ENCODE measurements at places on chromosomes 11 and 22. TPM values are rescaled to one million over a fixed set of nuclear protein-coding genes. Genes with fewer than 3 reads are reported as not detected.

Gene RASD2
- under 0.01 TPM for total RNA-seq

Gene OPCML
- total RNA-seq = 0.22 TPM

Gene DDX25
- total RNA-seq = 0.11 TPM

Gene CATSPER1
- total RNA-seq = under 0.01 TPM

Gene DEUP1
- total RNA-seq = under 0.01 TPM

Gene OR6M1
- not detected for total RNA-seq

Gene GRIK4
- total RNA-seq = 0.12 TPM

Gene KRTAP5-1
- total RNA-seq = not detected

Gene RAD9A
- total RNA-seq = 7.6 TPM

Gene SLC22A25
- total RNA-seq = not detected

Gene ASRGL1
- 1.00 TPM for total RNA-seq

Gene TREH
- under 0.01 TPM for total RNA-seq

Gene OR4X1
- not detected for total RNA-seq

Gene OR10D3
- total RNA-seq = not detected

Gene NEFH
- total RNA-seq = 0.44 TPM

Gene BAIAP2L2
- 7.2 TPM for total RNA-seq

Gene P2RX6
- 0.44 TPM for total RNA-seq

Gene OR2AG1
- not detected for total RNA-seq

Gene CARD16
- 5.2 TPM for total RNA-seq

Gene PSMA1
- 207 TPM for total RNA-seq

Gene MS4A3
- total RNA-seq = not detected

Gene RBMXL2
- total RNA-seq = 0.11 TPM

Gene KCNA4
- total RNA-seq = under 0.01 TPM

Gene MRGPRX4
- not detected for total RNA-seq

Gene TMEM191B
- 0.12 TPM for total RNA-seq

Gene OR5T3
- not detected for total RNA-seq

Gene CHRM1
- not detected for total RNA-seq

Gene DKK3
- 253 TPM for total RNA-seq

Gene SPDYC
- total RNA-seq = not detected

Gene ZNF70
- total RNA-seq = 3.0 TPM

Gene OR5A1
- total RNA-seq = not detected

Gene SCGB2A2
- total RNA-seq = not detected

Gene ADORA2A
- 1.00 TPM for total RNA-seq

Gene PHOX2A
- not detected for total RNA-seq

Gene PANX3
- not detected for total RNA-seq

Gene ELF5
- total RNA-seq = 0.12 TPM

Gene SLN
- total RNA-seq = not detected

Gene VPREB1
- total RNA-seq = not detected

Gene XKR3
- not detected for total RNA-seq

Gene P2RY6
- total RNA-seq = 0.12 TPM

Gene MRGPRE
- not detected for total RNA-seq

Gene MMP13
- total RNA-seq = not detected

Gene ACAD8
- total RNA-seq = 17.7 TPM

Gene PLEKHA7
- total RNA-seq = not detected

All from uterine smooth muscle cell (primary cell).